NCI-H187 (cell line): ENCODE measurements at places on chromosomes 7 and 10.

DNA sequence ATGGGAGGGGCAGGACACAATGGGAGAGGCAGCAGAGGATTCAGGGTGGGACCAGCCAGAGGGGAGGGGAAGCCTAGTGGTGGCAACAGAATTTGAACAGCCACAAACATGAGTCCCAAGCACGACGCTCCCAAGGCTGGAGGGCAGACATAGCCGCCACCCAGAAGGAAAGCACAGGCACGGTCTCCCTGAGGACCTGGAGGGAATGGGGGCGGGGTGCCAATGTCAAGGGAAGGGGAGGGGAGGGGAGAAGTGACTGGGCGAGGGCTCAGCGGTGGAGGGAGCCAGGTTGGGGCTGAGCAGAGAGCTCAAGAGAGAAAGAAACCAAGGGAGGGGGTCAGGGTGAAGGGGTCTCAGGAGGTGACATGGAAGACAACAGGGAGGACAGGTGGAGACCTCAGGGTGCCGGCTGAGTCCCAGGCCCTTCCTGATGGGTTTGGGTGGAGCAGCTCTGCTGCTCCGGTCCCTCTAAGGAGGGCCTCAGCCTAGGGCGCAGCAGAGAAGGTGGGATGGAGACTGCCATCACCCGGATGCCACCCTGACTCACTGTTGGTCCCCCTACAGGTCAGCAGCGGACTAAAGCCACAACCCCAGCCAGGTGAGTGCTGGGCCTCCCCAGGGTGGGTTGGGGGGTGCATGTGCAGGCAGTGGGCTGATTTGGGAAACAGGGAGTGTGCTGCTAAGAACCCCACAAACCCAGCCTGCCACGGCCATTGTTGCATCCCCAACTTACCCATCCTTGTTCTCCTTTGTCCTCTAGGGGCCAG, 24.2 kb downstream of the PILRA start:
- no peak for DNase-seq

GRCh38 chr10:75773231-75773780, 341.9 kb downstream of the LRMDA start:
- DNase-seq = no peak

DNA sequence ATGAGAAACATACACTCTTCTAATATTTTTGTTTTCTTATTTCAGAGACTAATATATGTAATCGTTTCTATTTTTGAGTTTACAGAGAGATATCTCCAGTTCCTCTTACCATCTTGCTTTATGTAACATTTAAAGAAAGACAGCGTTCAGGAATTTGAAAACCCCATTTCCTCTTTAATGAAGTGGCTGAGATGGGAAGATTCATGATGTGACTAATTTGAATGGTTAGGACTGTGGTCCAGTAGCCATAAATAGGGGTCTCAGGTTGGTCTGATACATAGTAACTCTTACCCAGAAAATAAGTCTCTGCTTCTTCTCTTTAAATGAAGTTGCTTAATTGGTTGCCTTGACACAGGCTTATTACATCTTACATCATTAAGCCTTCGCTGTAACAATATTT, 6.9 kb downstream of the KMT2E start:
- DNase-seq = no peak

GRCh38 chr10:106941297-106942034, 223.0 kb downstream of the SORCS1 start:
- no peak for DNase-seq

GRCh38 chr7:118250860-118251494, 26.5 kb downstream of the ANKRD7 start:
- DNase-seq = no peak

DNA sequence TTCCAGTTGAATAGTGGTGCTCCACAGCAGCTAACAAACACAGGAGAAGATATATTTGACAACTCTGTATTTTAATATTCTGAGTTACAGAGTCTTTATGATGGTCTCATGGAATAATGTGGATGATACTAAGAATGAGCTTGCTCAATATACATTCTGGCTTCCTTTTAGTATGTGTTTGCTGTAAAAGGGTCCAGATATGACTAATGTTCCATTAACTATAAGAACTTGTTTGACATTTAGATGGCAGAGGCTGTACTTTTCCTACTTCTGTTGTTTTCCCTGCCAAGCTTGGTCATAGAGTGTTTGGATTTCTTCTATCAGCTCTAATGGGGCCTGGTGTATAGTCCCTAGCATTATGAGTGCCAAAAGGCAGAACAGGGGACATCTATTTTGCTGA, 61.5 kb upstream of the GPR22 start:
- DNase-seq = no peak

GRCh38 chr10:31288001-31288400, 31.0 kb upstream of the ZEB1 start:
- no peak for DNase-seq

- no peak for DNase-seq
Observed at GRCh38 chr7:4960363-4960762, 1.4 kb upstream of the MMD2 start.

DNA sequence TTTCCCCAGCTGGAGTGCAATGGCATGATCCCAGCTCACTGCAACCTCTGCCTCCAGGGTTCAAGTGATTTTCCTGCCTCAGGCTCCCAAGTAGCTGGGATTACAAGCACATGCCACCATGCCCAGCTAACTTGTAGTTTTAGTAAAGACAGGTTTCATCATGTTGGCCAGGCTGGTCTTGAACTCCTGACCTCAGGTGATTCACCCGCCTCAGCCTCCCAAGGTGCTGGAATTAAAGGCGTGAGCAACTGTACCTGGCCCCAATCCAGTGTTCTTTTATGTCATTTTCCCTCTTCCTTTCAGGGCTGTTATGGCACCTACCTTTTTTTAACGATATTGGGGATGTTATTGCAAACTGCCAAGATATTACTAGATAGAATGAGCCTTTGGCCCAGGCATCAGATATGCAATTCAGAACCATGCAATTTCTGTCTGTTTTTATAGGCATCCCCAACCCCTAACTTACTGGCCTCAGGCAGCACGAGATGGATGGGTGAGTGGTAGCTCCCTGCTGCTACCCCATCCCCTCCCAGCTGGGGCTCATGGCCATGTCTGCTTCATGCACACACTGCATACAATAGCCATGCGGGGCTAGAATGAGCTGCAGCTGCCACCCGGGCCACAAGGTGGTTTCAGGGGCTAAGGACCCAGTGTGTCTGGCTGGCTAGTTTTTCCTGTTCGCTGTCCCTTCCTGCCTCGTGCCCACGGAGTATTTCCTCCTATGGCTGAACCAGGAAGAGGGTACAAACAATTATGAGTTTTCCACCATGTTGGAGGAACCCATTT, 1080.1 kb upstream of the SORCS1 start:
- no peak for DNase-seq

DNA sequence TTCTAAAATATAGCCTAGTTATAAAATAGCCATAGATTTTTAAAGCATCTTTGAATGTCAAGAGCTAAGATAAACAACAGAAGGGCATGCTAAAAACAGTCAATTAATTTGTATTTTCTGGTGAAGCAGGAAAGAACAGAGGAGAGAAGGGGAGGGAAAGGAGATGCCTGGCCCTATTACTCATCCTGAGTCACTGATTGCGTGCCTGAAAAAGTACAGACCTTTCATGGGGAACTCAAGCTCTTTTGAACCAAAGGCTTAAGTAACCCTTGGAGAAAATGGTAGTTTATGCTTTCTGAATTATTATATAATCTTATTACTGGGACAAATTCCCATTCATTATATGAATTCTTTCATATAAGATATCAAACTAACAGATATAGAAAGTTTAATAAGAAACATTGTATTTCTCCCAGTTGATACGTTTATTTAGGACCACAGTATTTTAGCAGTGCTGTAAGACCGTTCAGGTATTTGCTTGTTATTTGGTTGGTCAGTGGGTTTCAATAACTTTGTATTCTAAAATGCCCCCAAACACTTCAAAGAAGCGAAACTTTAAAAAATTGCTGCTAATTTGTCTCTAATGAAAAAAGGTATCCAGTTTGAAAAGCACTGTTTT, 151.3 kb downstream of the HGF start:
- DNase-seq = no peak

DNA sequence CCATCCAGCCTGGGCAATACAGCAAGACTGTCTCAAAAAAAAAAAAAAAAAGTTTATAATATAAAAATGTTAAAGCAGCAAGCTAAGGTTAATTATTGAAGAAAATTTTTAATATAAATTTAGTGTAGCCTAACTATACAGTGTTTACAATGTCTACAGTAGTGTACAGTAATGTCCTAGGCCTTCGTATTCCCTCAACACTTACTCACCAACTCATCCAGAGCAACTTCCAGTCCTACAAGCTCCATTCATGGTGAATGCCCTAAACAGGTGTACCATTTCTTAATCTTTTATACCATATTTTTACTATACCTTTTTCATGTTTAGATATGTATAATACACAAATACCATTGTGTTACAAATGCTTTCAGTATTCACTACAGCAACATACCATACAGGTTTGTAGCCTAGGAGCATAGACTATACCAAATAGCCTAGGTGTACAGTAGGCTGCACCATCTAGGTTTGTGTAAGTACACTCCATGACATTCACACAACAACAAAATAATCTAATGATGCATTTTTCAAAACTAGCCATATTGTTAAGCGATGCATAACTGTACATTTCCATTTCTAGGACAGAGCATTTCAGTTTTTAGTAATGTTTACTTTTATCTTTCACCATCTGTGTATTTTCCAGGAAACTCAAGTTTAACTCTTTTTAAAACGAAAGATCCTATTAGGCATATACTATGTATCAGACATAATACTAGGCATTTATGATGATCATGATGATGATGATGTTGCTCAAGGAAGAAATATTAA, 43.3 kb downstream of the CNOT4 start:
- DNase-seq = no peak

DNA sequence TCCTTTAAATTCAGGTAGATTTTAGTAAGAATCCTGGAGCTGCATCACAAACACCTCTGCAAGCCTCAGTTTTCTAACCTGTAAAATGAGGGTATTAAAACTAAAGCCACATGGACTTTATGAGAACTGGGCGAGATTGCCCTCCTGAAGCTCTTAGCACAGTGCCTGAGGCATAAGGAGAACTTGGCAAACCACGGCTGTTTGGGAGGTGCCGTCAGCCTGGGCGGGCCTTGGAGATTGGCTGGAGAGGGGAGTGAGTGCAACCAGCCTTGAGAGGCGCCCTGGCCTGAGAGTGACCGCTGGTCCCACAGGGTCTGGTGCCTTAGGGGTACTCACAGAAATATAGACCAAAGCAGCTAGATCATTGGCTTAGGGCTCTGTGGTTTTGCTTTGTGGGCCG, 5.4 kb upstream of the TNS3 start:
- no peak for DNase-seq

- DNase-seq = no peak
Observed at GRCh38 chr7:1342090-1342640, 109.5 kb downstream of the UNCX start.

DNA sequence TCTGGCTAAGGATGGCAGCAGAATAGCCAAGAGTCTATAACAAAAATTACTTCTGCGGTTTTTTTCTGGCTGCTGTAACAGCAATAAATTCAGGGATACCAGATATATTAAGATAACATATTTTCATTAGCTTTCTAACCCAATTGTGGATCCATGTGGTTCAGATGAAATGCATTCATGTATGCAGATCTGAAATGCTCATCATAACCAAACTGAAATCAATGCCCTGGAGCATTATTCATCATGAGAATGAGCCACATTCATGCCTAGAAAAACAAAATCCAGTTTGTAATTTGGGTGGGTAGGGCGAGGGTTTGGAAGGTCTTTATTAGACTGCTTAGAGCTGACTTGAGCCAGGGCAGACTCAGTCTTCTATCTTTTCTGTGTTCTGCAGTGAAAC, 69.8 kb upstream of the SEMA3A start:
- no peak for DNase-seq

DNA sequence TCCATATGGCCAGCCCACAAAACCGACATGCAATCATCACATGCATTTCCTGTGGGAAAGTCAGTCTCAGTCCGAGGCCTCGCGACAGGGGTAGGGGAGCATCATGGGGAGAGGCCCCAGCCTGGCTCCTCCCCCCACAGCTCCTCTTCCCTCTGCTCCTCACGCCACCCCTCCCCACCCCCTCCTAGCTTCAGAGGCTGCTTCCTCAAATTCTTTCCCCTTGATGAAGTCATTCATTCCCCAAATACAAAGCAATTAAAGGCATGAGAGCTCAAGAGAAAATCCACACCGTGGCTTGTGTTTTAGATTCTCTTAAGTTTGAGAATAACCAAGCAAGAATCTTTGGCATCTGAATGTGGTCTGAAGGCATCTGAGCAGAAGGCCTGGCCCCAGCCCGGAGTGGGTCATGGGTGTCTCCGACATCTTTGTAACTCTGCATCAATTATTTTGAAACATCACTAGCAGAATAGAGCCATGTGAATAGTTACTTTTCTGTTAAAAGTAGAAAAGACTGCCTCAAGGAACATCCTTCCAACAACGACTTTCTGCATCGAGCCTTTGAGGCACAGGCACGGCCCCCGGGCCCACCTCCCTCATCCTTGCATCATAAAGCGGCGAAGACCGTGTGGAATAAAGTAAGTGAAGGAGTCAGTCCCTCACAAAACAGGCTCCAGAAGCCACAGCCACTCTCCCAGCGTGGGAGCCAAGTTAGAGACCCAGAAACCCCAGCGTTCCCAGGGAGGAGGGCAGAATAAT, 90.9 kb downstream of the DIP2C start:
- no peak for DNase-seq

DNA sequence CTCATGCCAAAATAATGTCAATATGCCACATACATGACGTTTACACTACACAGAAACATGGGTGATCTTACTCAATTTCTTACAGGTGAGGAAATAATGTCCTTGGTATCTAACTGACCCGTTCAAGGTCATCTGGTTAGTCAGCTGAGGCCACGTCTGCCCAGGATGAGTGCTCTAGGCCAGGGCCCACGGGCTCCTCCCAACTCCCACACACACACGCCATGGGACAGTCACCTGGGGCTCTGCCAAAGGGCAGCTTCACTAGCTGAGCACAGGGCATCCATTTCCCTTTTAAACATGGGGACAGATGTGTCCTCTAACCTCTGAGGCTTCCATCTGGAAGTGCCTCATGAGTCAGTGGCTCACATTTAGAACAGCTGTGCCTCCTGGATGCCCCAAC, 123.9 kb downstream of the TNS3 start:
- no peak for DNase-seq

- no peak for DNase-seq
Observed at GRCh38 chr7:135208102-135208793, 3.1 kb downstream of the WDR91 start.

DNA sequence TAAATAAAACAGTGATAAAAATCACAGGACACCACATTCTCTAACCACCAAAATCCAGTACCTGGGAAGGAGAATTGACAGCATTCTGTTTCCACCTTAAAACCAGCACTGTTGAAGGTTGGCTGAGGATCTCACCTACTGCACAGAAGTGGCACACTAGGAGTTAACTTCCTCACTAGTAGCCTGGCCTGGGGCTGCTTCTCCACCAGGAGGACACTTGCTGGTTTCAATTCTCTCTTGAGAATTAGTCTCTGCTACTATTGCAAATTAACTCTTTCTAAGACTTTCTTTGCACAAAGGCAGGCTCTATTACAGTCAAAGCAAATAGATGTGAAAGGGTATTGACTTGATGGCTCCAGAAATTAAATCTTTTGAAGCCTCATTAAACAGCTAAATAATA, 2.3 kb upstream of the CTTNBP2 start:
- DNase-seq = peak; percentile 52
